Activated CD4-positive, alpha-beta T cell treated with anti-CD3 and anti-CD28 coated beads for 24 hours (primary cell): ENCODE measurements at places on chromosomes 4 and X.

DNA sequence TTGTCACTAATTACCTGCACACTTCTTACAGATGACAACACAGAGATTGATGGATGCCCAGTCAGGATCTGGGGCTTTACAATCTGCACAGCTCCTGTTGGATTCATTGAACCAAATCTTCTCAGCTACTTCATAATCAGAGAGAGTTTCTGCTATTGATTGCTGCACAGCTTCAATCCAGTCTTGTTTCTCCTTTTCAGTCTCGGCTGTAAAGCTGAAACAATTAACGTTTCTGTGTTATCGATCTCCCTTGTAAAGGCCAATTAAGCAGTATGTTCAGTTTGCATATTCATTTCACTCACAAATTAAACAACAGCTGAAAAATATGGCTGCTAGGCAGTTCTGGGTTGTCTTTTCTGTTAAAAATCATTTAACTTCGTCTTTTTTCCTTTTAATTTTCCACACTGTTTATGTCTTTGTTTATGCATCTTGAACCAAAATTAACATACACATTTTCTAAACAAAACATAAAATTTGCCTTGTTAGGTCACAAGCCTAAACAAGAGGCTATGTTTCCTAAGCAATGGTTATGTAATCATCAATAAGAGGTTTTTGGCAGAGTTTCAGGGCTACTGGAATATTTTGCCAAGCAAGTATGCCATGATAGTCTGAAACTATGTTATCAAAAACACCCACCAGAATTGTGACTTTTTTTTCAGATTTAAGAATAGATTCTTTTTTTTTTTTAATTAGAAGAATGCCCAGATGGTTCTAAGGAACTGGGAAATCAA lies 79.2 kb downstream of the ARAP2 start:
- DNase-seq: no peak

DNA sequence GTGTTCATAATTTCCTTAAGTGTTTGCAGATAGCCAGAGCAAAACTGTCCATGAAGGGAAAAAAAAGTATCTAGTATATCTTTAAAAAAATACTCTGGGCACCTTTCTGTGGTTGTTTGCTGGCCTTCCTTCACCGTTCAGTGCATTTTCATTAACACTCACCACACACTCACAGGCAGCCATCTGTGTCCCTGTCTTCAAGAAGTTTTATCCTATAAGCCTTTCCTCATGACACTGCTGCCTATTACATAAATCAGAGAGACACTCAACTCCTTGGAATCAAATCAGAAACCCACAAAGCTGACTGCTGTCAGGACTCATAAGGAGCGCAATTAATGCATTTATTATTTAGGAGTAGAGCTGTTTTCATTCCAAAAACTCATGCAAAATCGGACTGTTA lies 1720.2 kb downstream of the PCDH7 start:
- DNase-seq: no peak

DNA sequence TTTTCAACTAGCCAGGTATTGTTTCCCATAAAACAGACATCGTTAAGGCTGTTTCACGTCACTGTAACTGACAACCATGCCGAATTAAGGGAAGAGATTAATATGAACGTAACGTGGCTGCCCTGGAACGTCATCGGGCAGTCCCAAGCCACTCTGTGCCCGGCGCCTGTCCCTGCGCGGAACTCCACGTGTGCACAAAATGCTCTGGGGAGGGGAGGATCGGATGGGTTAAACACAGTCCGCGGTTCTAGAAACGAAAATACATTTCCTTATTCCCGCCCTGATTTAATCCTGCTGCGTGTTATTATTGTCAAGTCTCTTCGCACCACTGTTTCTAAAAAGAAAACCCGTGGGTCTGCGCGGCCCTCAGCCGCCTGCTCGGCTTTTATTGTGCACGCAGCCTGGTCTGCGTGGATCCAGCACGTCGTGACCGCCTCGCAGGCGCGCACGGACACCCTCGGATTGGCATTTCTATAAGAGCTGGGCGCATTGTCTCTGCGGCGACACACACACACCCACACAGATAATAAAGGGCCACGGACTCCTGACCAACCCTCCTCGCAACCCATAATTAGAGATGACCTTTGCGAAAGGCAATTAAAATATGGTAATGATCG lies 69.6 kb upstream of the BCOR start:
- no peak for DNase-seq

DNA sequence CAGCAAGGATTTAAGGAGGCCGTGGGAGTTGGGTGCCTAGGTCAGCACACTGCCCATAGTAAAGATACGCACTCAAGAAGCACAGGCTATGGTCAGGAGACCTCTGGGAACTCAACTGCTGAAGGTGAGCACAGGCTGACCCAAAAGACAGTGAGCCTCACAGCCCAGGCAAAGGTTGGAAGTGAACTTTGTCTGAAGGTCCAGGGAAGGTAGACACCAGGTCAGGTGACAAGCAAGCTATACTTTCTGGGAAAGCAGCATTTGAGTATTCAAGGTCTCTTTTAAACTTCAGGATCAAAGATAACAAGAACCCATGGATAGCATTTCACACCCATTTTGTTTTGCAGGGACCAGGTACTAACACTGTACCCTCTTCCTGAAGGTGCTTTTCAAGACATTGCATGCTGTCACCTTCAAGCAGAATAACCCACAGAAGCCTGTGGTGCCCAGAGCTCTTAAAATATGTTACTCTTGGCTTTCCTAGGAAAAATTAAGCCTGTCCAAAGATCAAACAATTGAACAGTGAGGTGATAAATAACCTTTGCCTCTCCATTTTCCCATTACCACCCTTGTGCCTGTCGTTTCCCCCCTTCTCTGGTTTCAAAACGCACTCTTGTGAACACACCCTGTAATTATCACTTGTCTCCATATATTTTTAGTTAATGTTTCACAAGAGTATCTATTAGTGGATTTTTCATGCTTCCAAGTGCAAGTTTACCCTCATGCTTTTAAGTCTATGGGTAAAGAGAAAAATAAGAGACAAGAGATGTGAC lies 3.4 kb upstream of the S100G start:
- no peak for DNase-seq

DNA sequence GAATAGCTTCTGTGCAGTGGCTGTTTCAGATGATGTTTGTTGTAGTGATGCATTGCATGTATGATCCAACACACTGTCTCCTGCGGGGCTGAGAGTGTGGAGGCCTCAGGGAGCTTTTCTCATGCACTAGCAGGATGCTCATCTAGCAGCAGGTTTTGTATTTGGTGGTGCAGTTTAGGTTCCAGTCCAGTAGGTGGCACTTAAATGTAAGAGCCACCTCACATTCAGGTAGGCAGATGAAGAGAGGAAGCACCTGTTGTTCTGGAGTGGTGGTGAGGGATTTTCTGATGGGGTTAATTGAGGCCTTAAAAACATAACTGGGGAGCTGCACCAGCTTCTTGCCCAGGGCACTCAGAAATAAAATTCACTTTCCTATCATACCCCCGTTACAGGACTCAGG lies 300.9 kb downstream of the SPIN4 start:
- no peak for DNase-seq

- DNase-seq: no peak
Observed at GRCh38 chr4:156767911-156768415, 203.6 kb downstream of the PDGFC start.

GRCh38 chr4:49032440-49033161 lies 46.5 kb downstream of the CWH43 start:
- DNase-seq: no peak

GRCh38 chr4:74656596-74656995 lies 137.7 kb downstream of the BTC start:
- no peak for DNase-seq

DNA sequence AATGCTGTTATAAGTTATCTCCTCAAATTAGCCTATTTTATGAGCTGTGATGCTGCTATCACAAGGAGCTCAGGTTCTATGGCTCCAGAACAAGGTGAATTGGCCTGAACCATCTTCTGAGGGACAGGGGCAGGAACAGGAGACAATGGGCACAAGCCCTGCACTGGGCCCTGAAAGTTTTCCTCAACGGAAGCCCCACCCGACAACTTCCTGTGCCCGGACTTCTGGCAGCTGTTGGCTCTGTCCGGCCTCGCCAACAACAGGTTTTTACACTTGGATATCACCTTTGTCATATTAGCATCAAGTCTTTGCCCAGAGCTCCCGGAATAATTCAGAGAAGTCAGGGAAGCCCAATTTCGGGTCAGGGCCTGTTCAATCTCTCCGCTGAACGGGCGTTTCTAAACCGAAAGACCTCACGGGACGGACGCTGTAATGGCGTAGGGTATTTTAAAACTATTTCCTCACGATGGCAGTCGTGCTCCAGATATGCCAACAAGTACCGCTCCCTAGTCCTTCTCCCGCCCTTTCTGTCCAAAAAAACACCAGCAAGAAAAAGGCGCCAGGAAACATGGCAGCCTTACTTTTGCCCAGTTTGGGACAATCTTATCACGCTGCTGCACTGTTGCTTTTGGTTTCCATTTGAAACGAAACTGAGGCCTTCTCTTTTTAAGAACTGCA lies 201.0 kb upstream of the STK26 start:
- peak; percentile 73 for DNase-seq

GRCh38 chrX:1401611-1402430 lies 9.9 kb upstream of the SLC25A6 start:
- no peak for DNase-seq

DNA sequence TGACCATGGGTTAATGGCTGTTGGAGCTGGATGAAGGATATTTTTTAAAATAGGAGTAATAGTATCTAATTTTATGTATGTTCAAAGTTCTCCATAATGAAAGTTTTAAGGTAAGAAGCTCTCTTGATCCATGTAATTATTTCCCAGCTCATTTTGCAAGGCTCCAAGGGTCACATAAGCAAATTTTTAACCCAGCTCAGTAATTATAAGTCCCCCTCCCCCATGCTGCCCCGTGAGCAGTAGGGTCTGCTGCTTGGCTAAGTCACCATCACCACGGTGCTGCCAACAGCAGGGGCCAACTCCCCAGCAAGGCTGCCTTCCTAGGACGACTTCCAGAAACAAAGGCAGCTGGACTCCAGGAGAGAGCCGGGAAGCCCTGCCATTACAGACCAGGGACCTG lies 340.0 kb downstream of the FBXW7 start:
- no peak for DNase-seq

DNA sequence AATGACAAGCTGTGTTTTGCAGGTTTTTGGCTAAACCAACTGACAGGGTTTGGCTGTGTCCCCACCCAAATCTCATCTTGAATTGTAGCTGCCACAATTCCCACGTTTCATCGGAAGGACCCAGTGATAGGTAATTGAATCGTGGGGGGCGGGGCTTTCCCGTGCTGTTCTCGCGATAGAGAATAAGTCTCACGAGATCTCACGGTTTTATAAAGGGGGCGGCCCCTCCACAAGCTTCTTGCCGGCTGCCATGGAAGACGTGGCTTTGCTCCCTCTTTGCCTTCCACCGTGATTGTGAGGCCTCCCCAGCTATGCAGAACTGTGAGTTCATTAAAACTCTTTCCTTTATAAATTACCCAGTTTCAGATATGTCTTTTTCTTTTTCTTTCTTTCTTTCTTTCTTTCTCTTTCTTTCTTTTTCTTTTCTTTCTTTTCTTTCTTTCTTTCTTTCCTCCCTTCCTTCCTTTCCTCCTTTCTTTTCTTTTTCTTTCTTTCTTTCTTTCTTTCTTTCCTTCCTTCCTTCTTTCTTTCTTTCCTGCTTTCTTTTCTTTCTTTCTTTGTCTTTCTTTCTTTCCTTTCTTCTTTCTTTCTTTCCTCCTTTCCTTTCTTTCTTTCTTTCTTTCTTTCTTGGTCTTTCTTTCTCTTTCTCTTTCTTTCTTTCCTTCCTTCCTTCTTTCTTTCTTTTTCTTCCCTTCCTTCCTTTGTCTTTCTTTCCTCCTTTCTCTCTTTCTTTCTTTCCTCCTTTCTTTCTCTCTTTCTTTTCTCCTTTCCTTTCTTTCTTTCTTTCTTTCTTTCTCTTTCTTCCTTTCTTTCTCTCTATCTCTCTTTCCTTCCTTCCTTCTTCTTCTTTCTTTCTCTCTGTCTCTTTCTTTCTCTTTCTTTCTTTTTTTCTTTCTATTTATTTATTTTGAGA lies 54.8 kb downstream of the SHOX start:
- no peak for DNase-seq

DNA sequence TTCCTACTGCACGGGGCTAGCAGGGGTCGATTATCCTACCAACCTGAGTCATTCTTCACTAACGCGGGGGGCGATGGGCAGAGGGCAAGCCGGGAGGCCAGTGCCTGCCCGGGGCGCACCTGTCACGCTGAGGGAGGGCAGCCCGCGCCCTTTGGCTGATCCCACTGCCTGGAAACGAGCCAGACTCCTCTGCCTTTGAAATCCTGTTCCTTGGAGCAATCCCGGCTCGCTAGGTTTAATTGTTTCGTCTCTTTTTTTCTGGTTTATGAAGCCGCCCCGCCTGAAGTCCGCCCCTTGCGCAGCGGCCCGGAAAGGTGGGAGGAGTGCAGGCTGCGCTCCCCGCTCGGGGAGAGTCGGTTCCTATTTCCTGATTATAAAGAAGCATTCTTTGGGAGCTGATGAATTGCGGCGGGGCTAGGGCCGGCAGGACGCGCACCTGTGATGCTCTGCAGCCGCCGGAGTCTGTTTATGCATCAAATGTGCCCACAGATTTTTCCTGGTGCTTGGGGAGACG lies 484.2 kb downstream of the BCOR start:
- DNase-seq: peak; percentile 7

- no peak for DNase-seq
Observed at GRCh38 chr4:77538574-77539157, 67.0 kb upstream of the CXCL13 start.

DNA sequence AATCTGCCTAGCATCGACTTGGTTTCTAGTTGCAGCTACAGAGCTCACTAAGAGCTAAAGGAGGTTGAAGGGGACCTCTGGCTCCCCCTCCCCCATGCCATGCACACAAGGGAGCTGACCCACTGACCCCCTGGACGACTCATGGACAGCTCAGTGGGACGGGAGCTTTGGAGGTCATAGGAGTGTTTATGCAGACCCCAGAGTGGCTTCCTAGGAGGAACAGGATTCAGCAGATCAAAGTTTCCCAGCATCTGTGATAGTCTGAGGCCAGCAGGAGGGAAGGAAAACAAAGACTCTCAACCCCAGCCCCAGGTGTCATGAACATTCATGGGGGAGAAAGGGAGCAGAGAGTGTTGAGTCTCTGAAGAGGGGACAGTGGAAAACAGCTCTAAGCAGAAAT lies 104.4 kb downstream of the ARSF start:
- DNase-seq: no peak

DNA sequence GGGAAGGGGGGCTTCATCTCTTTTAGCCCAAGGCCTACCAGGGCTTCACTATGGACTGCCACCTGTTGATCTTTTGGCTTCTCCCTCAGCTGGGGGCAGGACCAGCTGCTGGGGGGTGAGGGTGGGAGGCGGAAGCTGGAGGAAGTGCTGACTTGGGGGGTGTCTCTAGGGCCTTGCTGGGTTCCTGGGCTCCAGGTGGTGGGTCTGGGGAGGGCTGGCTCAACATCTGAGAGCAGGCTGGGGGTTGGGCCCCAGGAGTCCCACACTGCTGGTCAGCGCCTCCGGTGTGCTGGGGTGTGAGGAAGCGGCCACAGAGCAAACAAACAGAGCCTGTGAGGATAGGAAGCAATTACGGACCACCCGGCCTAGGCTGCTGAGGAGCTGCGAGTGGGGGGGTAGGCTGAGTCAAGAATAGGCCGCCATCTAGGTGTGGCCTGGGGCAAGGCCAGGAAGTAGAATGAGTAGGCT lies 85.7 kb downstream of the EFNB1 start:
- DNase-seq: no peak

GRCh38 chrX:111507933-111508332 lies 3.5 kb upstream of the SERTM2 start:
- DNase-seq: no peak
